ENCODE measurements at places on chromosomes 1 and 21. TPM values are rescaled to one million over a fixed set of nuclear protein-coding genes. Genes with fewer than 3 reads are reported as not detected.

DNA sequence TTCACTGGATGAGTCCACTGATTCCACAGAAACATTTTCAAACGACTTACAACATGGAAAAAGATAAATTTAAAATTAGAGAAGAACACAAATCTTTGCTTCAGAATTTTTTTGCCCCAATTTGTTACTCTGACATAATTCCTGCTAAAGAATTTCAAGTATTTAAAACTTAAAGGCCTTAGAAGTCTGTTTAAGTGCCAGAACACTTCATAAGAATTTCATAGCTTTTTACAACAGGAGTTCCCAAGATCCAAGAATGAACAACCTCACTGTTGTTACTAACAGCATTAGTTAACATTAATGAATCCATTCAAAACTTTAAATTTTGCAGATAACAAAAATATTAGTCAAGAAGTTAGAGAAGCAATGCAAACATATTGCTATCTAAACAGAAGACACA lies 31.7 kb downstream of the ARHGAP29 start:
- DNase-seq = no peak

DNA sequence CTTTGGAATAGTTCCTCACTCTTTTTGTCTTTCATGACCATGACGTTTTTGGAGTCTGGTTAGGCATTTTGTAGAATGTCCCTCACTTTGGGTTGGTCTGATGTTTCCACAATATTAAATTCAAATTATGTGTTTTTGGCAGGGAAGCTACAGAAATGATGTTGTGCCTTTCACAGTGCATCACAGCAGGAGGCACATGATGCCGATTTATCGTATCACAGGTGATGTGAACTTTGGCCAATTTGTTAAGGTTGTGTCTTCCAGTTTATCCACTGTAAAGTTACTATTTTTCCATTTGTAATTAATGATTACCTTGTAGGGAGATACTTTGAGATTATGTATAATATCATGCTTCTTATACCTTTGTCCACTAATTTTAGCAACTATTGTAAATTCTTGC lies 114.3 kb downstream of the FGGY start:
- no peak for DNase-seq

- no peak for DNase-seq
These were observed 15.0 kb upstream of the ABCG1 start for GRCh38 chr21:42203936-42204335.

GRCh38 chr1:68433395-68433794 lies 16.4 kb downstream of the RPE65 start:
- no peak for DNase-seq

DIO1 gene
- not detected for total RNA-seq

DNA sequence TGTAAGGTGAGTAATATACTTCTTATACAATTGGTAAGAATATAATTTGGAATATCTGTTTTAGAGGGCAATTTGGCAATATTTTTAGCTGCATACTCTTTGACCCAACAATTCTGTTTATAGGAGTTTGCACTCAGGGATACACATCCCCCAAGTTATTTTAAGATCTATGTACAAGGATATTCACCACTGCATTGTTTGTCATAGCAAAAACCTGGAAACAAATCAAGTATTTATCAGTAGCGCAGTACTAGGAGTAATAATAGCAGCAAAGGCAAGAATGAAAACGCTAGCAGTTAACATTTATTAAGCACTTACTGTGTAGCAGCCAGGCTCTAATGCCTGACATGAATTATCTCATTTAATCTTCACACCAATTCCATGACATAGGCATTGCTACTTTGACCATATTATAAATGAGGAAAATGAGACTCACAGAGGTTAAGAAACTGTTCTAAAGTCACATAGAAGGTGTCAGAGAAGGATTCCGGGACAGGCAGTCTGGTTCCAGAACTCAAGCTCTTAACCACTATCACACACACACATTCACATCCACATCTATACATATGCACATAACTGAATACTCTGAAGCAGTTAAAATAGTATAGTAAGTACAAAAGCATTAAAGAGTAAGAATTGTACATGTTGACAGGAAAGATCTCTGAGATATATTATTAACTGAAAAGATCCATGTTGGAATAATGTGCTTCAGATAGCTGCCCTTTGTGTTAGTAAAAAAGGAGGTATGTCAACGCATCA lies 30.6 kb downstream of the PHC2 start:
- no peak for DNase-seq

DNA sequence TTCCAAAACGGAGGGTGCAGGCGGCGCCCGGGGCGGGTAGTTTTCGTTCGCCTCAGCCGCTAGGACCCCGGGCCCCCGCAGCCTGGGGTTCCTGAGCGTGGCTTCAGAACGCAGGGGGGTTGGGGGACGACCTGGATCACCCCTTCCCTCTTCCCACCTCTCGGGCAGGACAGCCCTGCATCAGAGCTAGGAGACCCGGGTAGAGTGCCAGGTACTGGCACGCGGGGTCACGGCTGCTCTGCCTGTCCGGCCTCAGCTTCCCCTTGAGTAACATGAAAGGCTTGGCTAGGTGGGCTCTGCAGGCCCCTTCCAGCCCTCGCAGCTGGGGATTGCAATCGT lies 484 bp downstream of the DFFB start:
- DNase-seq = no peak

GRCh38 chr1:9319789-9320519 lies 27.3 kb downstream of the SPSB1 start:
- DNase-seq = no peak
